ENCODE measurements at places on chromosomes 13 and 19.

GRCh38 chr19:58227964-58228584 lies 640 bp upstream of the ZNF544 start:
- DNase-seq: no peak
- H3K4me1 ChIP-seq: peaks cover 30% of the 10 kb centered on the region
- peak overlapping the region; percentile 95 for H3K4me3 ChIP-seq

DNA sequence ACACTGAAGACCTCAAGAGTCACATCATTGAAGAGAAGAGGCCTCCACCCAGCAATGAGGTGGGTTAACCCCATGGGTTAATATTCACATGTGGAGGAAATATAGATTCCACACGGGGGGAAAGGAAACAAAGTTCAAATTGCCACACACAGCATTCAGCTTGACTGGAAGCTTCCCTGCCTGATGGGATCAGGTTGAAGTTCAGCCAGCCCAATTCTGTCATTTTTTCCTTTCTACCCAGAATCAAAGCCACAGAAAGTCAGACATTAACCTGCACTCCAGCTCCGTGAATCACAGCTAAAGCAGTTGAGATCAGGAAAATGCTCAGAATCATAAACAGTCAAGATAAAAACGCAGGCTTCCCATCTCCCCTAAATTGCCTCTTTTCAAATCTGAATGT lies 208.7 kb upstream of the OBI1 start:
- H3K36me3 ChIP-seq: no peaks in the 10 kb centered on the region
- H3K27ac ChIP-seq: no peak overlapping the region
- H3K27me3 ChIP-seq: no peaks in the 10 kb centered on the region
- no peak for DNase-seq
- no peaks in the 10 kb centered on the region for H3K4me1 ChIP-seq

- no peak overlapping the region for H3K4me3 ChIP-seq
- H3K36me3 ChIP-seq: no peaks in the 10 kb centered on the region
- H3K4me1 ChIP-seq: no peaks in the 10 kb centered on the region
- no peak overlapping the region for H3K27ac ChIP-seq
- no peaks in the 10 kb centered on the region for H3K27me3 ChIP-seq
- DNase-seq: no peak
Measured at GRCh38 chr13:73466561-73466960, 407.8 kb downstream of the KLF5 start.

- H3K36me3 ChIP-seq: no peaks in the 10 kb centered on the region
- H3K4me1 ChIP-seq: peaks cover 14% of the 10 kb centered on the region
- DNase-seq: no peak
- H3K27me3 ChIP-seq: peaks cover 3% of the 10 kb centered on the region
Measured at GRCh38 chr19:12969292-12969988, at the start of gene DAND5. TSS of gene DAND5 (plus strand) at chr19:12969576. CDS start at chr19:12969661, 85 bp downstream.

- peaks cover 40% of the 10 kb centered on the region for H3K4me1 ChIP-seq
- no peaks in the 10 kb centered on the region for H3K27me3 ChIP-seq
- no peak for DNase-seq
- H3K36me3 ChIP-seq: no peaks in the 10 kb centered on the region
Measured at GRCh38 chr13:21071924-21072323, 10.5 kb upstream of the LATS2 start.

GRCh38 chr13:32647926-32648325 lies 61.7 kb downstream of the PDS5B start:
- H3K27me3 ChIP-seq: no peaks in the 10 kb centered on the region
- no peak overlapping the region for H3K4me3 ChIP-seq
- H3K4me1 ChIP-seq: peaks cover 57% of the 10 kb centered on the region
- H3K27ac ChIP-seq: peak overlapping the region; percentile 69

DNA sequence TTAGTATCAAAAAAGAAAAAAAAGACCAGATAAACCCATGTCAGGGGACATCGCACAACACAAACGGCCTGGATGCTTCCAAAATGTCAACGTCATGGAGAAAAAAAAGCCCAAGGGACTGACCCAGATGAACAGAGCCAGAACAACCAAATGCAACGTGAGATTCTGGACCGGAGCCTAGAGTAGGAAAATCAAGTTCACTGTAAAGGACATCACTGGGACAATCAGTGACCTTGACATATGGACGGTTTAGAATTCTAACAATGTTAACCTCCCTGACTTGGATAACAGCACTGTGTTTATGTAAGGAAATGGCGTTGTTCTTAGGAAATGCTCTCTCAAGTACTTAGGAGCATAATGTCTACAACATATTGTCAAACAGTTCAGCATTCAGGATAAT lies 15.1 kb upstream of the EMP3 start:
- H3K27me3 ChIP-seq: no peaks in the 10 kb centered on the region
- no peaks in the 10 kb centered on the region for H3K4me1 ChIP-seq
- no peak overlapping the region for H3K27ac ChIP-seq

DNA sequence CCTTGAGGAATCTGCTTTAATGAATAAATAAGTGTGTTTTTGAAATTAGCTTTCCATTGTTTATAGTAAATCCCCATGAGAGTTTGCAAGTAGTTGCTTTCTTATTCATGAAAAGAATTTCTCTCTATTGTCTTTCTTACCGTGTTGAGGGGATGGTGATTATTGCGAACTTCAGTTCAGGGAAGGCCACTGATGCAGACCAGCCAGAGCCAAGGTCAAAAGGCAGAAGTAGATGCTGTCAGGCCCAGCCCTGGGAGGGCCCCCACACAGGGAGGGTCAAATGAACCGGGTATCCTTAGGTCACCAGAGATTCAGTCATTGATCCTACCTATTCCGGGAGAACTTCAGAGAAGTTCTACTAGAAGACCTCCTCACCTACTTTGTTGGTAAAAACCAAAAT lies 185.9 kb downstream of the NUFIP1 start:
- no peak for DNase-seq
- H3K36me3 ChIP-seq: no peaks in the 10 kb centered on the region
- no peaks in the 10 kb centered on the region for H3K4me1 ChIP-seq
- H3K27me3 ChIP-seq: peaks cover 6% of the 10 kb centered on the region
- H3K27ac ChIP-seq: no peak overlapping the region
- no peak overlapping the region for H3K4me3 ChIP-seq

DNA sequence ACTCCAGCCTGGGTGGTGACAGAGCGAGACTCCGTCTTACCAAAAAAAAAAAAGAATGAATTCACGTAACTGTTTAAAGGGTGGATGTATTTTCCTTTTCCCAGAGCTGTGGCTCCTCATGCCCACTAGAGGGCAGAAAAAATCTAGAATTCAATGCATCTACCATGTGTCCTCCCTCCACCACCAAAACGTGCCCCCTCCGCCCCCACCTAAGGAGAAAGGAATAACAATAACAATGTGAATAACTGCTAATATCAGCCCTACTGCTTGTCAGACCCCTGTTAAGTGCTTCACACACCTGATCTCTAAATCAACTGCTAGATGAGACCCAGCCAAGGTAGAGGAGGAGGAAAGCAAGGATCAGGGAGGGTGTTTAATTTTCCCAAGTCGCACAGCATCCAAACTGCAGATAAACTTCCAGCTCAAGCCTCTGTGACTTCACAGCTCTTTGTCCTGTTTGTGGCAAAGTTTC lies 20.2 kb upstream of the PNMA8B start:
- H3K4me1 ChIP-seq: peaks cover 3% of the 10 kb centered on the region
- no peak overlapping the region for H3K4me3 ChIP-seq
- H3K27ac ChIP-seq: no peak overlapping the region
- H3K27me3 ChIP-seq: peaks cover 11% of the 10 kb centered on the region
- no peaks in the 10 kb centered on the region for H3K36me3 ChIP-seq
- no peak for DNase-seq

DNA sequence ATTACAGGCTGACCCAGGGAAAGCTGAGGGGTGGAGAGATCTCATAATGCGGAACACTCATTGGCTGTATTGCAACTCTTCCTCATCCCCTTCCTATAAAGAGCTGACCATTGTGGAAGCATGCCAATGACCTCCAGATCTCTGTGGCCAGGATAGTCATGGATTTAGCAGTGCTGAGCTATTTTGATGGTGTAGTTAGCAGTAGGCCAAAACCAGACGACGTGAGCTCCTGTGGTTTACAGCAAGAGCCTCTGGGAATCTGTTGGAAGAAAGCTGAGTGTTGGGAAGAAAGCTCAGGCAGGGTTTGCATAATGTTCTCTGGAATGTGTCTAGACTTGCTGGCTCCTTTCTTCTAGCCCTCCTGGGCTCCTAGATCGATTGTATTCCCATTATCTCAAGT lies 187.5 kb upstream of the GPC6 start:
- no peak for DNase-seq
- peaks cover 8% of the 10 kb centered on the region for H3K36me3 ChIP-seq
- H3K4me3 ChIP-seq: no peak overlapping the region
- no peaks in the 10 kb centered on the region for H3K27me3 ChIP-seq

DNA sequence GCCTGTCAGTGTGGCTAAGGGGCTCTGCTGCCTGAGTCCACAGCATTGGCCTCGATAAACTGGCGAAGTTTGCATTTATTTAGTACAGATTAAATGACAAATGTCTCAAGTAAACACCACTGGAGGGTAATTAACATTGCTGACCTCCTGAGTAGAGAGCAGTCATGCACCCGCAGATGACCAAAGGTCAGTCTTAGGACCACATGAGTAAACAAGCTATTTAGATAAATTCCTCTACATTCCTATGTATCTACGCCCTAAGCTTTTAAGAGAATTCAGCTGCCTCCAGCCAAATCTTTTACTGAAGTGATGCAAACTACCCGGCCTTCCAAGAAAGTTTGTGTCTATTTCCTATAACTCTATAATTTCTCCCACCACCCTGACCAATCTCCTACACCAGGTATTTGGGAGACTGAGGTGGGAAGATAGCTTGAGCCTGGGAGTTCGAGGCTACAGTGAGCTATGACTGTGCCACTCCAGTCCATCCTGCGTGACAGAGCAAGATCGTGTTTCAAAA lies 22.9 kb downstream of the CD70 start:
- no peak for DNase-seq
- no peak overlapping the region for H3K4me3 ChIP-seq
- peaks cover 14% of the 10 kb centered on the region for H3K36me3 ChIP-seq
- H3K27me3 ChIP-seq: peaks cover 30% of the 10 kb centered on the region
- no peak overlapping the region for H3K27ac ChIP-seq

DNA sequence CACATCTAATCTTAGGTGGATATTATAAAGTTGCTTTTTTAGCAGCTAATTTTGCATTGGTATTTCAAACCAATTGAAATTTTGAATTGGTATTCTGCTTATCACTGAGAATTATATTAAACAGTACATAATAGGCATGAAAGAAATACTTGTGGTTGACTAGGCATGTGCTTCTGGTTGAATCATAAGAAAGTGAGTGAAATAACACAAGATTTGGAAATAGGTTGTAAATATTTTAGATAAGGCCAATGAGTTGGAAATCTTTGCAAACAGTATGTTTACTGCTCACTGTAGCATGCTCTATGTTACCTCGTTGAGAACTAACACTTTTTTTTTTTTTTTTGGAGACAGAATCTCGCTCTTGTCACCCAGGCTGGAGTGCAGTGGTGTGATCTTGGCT lies 66.8 kb upstream of the RFC3 start:
- no peaks in the 10 kb centered on the region for H3K27me3 ChIP-seq
- no peak overlapping the region for H3K27ac ChIP-seq
- H3K4me1 ChIP-seq: no peaks in the 10 kb centered on the region

- H3K4me3 ChIP-seq: peak overlapping the region; percentile 90
- peaks cover 27% of the 10 kb centered on the region for H3K4me1 ChIP-seq
- no peak for DNase-seq
- H3K36me3 ChIP-seq: no peaks in the 10 kb centered on the region
Measured at GRCh38 chr19:18194181-18194530, 1.1 kb downstream of the MPV17L2 start.

DNA sequence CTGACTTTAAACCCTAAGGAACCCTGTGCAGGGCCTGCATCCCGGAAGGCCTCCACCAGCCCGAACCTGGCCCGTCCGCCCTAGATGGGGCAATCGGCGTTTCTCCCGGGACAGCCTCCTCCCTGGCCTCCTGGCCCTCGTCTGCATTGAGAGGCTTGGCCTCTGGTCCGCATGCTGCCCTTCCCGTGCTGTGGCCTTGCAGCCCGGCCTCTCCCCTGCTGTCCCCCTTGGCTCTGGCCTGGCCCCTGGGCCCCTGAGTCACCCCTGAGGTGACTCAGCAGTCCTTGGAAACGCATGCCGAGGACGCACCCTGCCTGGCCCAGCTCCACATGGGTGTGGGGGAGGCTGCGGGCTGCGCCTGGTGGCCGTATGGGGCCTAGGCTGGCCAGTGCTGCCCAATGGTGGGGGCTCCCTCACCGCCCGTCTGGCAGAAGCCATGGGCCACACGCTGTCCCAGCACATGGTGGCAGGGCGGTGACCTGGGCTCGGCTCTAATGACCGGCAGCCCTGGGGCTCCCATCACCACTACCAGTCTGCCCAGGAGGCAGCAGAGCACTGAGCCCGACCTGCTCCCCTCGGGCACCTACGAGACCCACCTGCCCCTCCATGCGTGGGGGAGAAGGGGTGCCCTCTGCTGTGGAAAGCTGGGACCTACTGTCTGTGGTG lies 25.7 kb downstream of the SH3GL1 start:
- H3K27me3 ChIP-seq: no peaks in the 10 kb centered on the region
- H3K4me1 ChIP-seq: peaks cover 44% of the 10 kb centered on the region
- H3K4me3 ChIP-seq: no peak overlapping the region
- no peak overlapping the region for H3K27ac ChIP-seq
- no peaks in the 10 kb centered on the region for H3K36me3 ChIP-seq

DNA sequence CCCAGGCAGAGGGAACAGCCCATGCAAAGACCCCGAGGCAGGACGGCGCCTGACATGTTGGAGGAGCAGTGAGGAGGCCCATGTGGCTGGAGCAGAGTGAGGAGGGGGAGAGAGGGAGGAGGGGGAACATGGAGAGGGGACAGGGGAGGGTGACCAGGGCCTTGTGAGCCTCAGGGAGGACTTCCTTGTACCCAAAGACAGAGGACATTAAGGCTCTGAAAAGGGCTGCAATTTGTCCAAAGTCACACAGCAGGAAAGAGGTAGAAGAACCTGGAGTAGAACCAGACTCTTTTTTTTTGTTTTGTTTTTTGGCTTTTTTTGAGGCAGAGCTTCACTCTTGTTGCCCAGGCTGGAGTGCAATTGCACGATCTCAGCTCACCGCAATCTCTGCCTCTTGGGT lies 67.2 kb downstream of the CELF5 start:
- peaks cover 13% of the 10 kb centered on the region for H3K27me3 ChIP-seq
- no peak for DNase-seq
- H3K36me3 ChIP-seq: no peaks in the 10 kb centered on the region
- no peak overlapping the region for H3K27ac ChIP-seq
